ENCODE measurements at places on chromosomes 2 and 18.

- no peak for DNase-seq
These were observed 371.6 kb downstream of the EIPR1 start for GRCh38 chr2:3005859-3006501.

- peak; percentile 71 for DNase-seq
These were observed 27.4 kb upstream of the SPR start for GRCh38 chr2:72859831-72860262.

DNA sequence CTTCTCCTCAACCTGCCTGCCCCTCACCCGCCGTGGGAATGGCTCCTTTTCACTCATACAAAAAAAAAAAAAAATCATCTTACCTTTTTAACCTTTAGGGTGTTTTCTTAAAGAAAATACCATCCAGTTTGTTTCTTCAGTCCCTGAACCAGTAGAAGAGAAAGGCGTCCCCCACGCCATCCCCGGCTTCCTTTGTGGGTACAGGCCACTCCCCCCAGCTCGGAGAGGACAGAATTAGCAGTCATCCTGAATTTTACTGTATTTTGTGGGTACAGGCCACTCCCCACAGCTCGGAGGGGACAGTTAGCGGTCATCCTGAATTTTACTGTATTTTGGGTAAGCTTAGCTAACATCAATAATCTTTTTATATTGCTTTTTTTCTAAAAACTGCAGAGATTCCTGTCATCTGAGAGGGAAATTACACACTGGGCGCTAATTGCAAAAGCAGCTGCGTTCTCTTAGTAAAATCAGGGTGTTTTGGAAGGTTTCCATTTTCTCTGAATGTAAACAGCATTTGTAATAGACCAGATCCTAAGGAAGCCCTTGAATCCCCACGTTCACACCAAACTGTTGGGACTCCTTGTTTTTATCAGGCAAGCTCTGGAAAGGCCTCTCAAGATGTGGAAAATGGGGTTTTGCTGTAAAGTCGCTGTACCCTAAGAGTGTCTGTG lies 72.5 kb downstream of the NFATC1 start:
- no peak for DNase-seq

DNA sequence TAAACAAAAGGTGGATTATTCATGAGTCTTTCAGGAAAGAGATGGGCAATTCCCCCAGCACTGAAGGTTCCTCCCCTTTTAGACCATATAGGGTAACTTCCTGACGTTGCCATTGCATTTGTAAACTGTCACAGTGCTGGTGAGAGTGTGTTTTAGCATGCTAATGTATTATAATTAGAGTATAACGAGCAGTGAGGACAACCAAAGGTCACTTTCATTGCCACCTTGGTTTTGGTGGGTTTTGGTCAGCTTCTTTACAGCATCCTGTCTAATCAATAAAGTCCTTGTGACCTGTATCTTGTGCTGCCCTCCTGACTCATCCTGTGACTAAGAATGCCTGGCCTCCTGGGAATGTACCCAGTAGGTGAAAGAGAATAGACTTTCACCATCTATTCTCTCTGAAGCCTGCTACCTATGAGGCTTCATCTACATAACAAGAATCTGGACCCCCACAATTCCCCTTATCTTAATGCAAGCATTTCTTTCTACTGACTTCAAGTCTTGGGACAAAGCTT lies 148.7 kb downstream of the CABLES1 start:
- no peak for DNase-seq

DNA sequence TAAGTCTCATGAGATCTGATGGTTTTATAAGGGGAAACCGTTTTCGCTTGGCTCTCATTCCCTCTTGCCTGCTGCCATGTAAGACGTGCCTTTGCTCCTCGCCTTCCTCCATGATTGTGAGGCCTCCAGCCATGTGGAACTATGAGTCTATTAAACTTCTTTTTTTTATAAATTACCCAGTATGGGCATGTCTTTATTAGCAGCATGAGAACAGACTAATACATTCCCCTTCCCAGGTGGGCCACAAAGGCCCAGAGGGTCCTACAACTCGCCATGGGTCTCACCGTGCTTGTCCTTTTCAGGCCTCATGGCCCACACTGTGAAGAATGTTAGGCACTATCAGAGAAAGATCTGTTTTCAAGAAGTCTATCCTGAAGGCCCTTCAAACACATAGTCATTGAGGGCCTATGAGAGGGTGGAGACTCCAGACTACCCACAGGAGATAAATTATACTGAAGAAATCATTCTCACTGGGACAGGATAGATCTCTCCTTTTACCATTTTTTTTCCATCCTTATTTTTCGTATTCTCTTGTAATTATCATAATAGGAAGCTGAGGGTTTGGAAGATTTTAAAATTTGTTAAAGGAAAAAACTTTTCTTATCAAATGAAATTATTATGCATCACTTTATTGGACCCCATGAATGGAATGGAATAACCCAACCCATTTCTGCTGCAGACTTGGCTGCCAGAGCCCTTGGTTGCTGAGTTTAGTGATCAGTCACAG lies 91.0 kb upstream of the MSH2 start:
- DNase-seq: no peak

DNA sequence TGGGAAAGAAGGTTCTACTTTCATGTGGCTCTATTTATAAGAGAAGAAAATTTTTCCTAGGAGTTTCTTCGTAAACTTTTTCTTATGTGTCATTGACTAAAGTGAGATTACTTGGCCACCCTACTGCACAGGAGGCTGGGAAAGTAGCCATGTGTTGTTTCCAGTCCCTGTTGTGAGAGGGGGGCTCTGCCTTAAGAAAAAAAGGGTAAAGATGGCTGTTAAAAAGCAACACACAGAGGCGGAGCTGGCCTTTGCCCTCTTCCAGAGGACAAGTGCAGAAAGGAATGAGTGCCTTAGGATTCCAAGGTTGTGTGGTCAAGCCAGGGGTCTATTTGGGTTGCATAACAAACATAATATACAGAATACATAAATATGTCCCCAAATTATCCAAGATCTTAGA lies 230.0 kb upstream of the CXCR4 start:
- DNase-seq: no peak

DNA sequence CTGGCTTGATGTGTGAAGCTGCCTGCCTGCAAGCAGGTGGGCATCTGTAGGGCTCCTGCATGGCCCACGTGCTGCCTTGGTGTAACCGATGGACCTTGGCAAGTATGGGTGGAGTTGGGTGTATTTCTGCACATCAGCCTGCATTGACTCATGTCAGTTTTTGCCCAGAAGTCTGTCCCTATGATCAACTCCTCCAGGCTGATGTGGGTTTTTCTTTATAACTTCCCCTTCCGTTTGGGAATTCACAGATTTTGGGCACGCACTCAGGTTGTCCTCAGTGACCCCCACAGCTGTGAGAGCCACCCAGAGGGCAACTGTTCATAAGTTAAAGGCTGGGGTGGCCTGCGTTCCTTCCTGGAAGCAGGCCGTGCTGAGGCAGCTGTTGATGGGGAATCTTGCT lies 123.3 kb downstream of the NCK2 start:
- DNase-seq: no peak

DNA sequence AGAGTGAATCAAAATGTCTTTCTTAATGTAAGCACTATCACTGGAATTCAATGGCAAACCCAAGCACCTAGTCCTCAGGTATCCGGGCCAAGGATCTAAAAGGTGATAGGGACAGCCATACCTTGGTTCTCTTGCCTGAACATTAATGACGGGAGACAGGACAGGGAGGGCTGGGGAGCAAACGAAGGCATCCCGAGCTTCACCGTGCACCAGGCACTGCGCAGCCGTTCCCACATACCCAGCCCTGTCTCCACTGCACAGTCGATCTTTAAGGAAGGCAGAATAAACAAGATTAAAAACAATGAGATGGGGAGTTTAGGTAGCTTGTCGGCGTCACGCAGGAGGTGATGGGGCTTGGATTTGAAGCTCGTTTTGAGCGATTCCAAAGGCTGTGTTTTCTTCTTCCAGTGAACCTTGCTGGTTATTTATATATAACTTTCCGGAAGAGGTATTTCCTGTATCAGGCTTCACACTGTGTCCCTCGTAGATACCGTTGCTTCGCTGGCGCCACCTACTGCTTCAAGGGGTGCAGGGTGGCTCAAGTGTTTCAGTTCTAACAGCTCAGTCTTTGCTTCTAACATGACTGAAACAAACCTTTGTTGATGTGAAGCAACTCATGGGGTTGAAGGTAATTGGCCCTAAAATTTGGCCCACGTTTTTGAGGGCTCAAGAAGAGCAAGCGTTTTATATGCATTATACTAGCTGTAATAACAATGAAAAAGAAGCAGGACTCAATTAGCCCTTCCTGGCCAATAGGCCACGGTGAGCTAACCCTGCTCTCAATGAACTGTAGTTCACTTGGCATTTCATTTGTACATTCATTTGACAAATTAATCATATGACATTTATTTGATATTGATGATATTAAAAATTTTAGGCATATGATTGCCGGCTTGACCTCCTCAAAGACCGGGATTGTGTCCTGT lies 77.4 kb downstream of the DCDC2C start:
- DNase-seq: peak; percentile 49

DNA sequence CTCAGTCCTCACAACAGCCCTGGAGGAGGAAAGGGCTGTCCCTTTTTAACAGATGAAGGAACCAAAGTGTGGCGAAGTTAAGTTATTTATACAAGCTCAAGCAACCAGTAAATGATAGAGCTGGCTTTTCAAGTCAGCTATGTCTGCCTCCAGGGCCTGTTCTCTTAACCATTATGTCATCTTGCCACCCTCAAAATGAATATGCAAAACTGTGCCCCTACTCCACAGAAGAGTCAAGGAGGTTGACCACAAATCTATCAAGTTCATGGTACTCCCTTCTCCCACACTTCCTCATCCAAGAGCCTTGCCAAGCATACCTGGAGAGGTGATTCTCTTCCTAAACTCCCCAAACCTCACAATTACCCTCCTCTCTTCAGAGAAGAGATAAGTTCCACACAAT lies 37.3 kb upstream of the CREB1 start:
- no peak for DNase-seq

DNA sequence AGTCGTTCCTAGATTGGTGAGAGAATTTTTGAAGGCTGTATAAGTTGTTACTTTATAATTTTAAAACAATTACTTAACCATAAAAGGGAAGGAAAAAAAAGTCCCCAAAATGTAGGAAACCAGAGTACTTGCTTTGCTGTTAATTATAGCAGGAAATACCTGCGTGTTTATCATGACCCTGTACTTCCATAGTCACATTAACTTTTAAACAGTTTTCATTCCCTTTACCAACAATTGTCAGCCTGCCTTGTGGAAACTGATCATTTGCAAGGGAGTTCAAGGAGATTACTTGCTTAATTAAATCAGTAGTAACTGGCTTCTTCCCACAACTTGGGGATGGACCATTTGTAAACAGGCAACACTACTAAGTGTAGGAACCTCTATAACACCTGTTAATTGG lies 6.4 kb upstream of the ITPRID2 start:
- no peak for DNase-seq

GRCh38 chr2:178449700-178450523 lies 1.1 kb downstream of the PRKRA start:
- no peak for DNase-seq

GRCh38 chr18:35005963-35006577 lies 35.1 kb upstream of the MAPRE2 start:
- DNase-seq: peak; percentile 76

DNA sequence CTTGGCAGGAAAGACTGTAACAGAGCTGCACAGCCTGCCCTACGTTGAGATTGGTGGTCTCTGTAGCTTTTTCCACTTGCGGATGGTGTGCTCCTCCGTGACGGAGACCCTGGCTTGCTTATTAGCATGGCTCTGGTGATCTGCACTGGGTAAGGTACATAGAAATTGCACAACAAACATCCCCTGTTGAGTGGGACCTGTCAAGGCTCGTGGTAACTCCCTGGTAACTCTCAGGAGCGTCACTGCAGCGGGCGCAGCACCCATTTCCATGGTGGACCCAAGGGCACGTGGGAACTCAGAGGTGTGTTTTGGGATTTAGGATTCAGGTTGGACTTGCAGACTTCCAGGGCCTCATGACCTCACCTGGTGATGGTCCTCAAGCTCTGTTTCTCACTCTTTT lies 1.1 kb downstream of the TRAF3IP1 start:
- DNase-seq: no peak

DNA sequence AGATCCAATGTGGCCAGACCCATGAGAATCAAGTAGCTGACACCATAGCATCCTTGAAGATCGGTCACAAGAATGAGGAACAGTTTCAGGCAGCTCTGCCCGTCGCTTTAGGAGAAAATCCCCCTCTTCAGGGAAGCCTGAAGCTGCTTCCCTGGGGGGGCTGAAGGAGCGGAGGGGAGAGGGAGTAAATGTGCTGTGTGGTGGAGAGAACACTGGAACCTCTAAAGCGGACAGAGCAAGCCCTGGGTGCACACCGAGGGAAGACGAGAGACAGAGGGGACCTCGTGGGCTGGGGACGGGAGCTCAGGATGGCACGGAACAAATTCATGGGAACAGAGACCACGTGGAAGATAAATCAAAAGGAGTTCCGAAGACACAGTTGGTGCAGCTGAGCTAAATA lies 154.3 kb downstream of the NDUFA10 start:
- DNase-seq: no peak

DNA sequence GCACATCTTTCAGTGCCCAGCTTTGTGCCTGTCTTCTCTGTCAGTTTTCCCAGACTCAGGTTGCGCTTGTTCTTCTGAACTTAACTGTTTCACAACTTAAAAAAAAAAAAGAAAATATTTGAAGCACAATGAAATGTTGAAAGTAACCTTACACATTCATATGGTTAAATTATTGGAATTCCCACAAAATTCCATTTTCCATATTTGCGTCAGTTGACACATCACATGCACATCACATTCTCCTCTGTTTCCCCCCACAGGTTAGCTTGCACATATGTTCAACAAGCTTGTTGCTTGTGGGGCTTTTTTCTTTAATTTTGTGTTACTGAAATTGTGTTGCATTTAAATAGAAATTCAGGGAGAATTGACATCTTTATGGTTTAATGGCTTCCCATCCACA lies 8.3 kb downstream of the MYO1B start:
- no peak for DNase-seq

- DNase-seq: no peak
These were observed 106.0 kb upstream of the MAP3K20 start for GRCh38 chr2:172969609-172970008.

DNA sequence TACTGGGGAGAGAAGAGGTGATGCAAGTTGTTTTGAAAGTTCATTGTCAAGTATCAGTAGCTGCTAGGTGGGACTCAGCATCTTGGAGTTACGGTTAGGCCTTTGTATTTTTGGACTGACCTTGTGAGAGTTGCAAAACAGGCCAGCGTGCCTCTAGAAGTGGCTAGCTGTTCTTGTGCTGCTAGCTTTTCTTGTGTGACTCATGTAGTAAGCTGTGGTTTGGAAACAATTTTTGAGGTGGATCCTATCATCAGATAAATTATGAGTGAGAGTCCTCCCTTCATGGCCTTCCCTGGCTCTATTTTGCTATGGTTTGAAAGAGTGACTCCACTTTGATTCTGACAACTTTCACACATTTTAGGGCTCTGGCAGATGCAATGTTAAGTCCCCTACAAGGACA lies 409.2 kb upstream of the HS6ST1 start:
- DNase-seq: no peak

DNA sequence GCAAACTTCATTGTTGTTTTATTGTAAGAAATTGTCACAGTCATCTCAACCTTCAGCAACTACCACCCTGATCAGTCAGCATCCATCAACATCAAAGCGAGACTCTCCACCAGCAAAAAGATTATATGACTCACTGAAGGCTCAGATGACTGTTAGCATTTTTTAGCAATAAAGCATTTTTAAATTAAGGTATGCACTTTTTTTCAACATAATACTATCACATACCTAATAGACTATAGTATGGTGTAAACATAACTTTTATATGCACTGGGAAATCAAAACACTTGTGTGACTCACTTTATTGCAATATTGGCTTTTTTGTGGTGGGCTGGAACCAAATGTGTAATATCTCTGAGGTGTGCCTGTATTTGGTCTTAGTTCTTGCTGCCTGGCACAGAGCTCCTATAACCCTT lies 15.6 kb downstream of the SCN1A start:
- no peak for DNase-seq

GRCh38 chr18:3916082-3916481 lies 466.1 kb downstream of the TGIF1 start:
- no peak for DNase-seq

All from CD4-positive, alpha-beta T cell treated with Interleukin-17A for 1 hour (primary cell).